ENCODE measurements at places on chromosomes 2 and 18.

- no peak for DNase-seq
Observed at GRCh38 chr2:98123286-98123685, 36.3 kb downstream of the VWA3B start.

DNA sequence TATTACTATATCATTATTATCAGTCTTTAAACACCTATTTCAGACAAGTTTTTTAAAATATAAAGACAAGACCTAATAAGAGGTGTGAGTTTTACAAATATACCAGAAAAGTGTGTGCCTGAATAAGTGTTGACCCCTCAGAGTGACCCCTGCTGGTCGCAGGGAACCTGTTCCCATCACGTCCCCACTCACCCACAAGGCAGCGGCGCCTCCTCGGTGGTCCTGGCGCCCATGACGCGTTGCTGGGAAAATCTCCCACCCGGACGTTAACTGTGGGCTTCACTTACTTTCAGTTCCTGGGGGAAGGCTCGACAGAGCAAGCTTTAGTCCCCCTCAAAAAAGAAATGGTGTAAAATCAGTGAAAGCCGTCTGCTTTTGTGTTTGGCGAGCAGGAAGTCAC lies 93.5 kb downstream of the TMEM18 start:
- DNase-seq: no peak

- DNase-seq: no peak
Observed at GRCh38 chr18:21593540-21594257, 6.8 kb downstream of the ESCO1 start.

GRCh38 chr2:215973954-215974699 lies 39.2 kb downstream of the MREG start:
- no peak for DNase-seq

- DNase-seq: no peak
Observed at GRCh38 chr2:56170504-56170903, 13.3 kb upstream of the CCDC85A start.

DNA sequence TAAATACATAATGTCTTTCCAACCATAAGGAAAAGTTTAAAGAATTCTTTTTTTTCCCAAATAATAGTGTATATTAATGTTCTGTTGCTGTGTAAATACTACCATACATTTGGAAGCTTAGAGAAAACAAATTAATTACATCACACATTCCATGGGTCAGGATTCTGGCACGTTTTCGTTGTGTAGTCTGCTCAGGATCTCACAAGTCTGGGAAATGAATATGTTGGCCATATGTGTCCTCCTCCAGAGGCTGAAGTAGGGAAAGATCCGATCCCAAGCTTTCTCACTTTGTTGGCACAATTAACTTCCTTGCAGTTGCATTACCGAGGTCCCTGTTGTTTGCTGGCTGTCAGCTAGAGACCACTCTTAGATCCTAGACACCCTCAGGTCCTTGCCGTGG lies 83.9 kb downstream of the RPRM start:
- DNase-seq: no peak

- DNase-seq: no peak
Observed at GRCh38 chr18:12038082-12038638, 55.5 kb upstream of the ANKRD62 start.

DNA sequence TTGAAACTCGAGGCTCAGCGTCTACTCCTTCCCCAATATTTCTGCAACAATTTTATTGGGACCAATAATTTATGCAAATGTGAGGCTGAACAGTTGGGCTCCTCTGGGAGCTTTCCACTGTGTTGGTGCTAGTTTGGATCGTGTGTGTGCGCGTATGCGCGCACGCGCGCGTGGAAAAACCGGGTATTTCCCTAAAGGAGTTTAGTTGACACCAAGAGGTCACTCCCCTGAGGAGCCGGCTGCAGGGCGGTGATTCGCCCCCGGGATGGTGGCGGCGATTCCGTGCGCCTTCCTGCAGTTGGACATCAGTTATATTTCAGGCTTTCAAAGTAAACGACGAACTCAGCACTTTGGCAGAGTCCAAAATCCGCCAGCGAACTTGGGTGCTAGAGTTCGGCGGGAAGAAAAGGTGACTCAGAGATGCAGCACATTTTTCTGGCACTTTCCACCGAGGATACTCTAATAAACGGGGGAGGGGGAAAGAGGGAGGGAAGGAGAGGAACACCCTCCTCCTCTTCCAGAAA lies 186.5 kb upstream of the FANCL start:
- peak; percentile 73 for DNase-seq

GRCh38 chr2:230453006-230453405 lies 37.0 kb downstream of the SP100 start:
- no peak for DNase-seq

DNA sequence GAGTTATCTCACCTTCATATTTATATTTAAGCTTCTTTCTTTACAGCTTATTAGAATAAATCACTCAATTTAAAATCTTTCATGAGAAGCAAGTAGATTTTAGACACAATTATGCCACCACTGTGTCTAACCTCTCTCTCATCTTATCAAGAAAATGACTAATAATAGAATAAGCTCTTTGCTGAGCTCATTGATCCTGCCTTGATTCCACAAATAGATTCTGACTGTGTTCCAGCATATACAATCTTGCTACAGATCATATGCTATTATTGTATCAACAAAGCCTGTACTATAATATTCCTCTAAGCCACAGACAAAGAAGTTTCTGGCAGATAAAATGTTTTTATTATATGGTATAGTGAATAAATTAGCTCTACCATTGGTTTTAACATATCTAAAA lies 168.7 kb upstream of the GULP1 start:
- DNase-seq: no peak

DNA sequence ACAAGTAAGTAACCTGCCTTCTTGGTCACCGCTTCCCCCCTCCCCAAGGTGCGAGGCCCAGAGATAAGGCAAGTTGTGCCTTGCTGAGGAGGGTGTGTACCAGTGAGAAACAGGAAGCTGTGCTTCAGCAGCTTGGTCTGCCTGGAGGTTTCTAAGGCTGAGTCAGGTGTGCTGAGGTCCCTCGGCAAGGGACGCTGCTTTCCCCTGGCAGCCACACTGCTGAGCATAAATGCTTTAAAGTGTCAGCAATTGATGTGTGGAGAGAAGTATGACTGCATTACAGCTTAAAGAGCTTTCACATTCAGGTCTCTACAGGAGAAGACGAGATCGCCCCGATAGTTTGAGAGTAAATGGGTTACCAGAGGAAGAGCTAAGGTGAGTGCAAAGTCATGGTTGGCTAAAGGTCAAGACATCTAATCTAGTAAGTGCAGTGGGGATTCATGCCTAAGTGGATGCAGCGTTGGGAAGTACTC lies 86.9 kb downstream of the LIMS1 start:
- peak; percentile 56 for DNase-seq

All from SHP77 treated with DMSO at 0.1 percent for 48 hours (cell line).